Endothelial cell (in vitro differentiated cells): ENCODE measurements at places on chromosomes 5 and 9.

- no peak for DNase-seq
Observed at GRCh38 chr5:19519448-19519847, 468.6 kb downstream of the CDH18 start.

- DNase-seq: no peak
Observed at GRCh38 chr5:113488645-113489184, 462 bp upstream of the MCC start.

GRCh38 chr5:170254056-170254455 is 21.3 kb downstream of the C5orf58 start:
- no peak for DNase-seq

DNA sequence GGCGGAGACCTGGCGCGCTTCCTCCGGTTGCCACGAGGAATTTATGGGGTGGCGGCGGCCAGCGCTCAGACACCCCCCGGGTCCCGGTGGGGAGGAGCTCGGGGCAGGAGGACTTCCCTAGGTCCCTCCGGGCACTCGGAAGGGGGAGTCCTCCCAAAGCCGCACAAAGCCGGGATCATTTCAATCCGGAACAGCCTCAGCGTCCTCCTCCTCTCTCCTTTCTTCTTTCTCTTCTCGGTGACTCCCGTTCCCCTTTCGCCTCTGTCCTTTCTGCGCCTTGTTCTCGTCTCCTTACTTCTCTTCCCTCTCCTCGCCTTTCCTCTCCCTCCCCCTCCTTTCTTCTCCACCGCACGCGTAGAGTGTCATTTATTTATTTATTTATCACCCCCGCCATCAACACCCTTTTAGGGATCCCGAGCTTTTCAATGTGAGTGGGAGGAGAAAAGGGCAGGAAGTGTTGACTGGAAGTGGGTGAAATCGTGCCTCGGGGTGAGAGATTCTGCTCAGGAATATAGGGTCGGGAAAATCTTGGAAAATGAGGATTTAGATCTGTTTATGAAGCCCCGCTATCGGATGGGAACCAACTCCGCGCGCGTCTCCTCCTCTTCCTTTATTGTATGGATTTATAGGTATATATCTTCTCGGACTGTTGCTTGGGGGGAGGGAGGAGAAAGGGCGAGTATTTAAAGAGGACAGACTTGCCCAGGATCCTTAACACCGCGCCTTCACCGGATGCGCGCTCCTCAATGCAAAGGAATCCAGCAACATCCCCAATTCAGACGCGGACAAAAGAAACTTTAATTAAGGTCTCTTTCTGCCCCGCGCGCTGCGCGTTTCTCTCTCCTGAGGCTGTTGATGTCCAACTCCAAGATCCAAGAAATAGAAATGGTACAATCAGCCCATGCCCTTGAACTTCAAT is 2.0 kb upstream of the ZNF462 start:
- DNase-seq: peak; percentile 46
